ENCODE measurements at places on chromosomes 11 and 22.

- no peak for DNase-seq
Observed at GRCh38 chr11:36091256-36091811, 147.5 kb downstream of the LDLRAD3 start.

GRCh38 chr11:57638005-57638781 lies 11.5 kb downstream of the YPEL4 start:
- DNase-seq: no peak

DNA sequence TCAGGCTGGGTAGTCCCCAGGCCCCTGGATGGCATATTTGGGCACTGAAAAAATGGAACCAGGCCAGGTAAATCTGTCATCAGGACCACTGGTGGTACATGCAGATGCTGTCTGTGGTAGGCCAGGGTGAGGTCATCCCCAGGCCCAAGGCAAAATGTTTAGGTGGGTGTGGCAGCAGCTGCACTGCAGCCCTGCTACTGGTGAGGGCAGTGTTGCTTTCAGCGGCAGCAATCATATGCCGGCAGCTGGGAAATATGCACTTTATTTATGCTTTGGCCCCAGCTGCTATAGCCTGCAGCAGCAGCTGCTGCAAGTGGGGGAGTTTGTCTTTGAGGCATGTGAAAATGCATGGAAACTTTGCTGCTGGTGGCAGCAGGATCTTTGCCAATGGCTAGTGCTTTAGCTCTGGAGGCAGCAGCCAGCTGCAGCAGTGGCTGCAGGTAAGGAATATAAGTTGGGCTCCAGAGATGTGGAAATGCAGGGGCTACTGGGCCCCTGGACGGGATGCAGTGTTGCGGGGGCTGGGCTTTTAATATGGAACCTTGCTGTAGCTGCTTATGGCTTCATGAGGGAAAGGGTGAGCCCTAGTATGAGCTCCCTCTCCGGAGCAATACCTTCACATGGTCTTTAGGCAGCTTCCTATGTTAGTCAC lies 365.7 kb upstream of the CADM1 start:
- DNase-seq: peak; percentile 74

DNA sequence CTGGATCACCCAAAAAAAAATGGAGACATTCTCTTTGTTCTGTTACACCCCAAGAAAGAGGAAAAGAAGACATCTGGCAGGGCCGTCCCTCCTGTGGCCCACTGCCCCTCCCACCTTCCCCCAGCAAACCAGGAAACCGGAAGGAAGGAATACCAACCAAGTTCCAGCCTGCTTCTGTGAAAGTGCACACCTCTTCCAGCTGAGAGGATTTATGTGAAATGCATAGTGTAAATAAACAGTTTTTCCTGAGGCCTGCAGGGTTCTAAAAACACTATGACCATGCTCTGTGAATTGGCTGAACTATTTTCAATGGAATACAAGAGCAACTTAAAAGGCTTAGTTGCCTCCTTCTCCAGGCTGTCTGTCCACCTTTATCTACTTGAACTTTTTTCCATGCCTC lies 50.0 kb upstream of the CHST1 start:
- DNase-seq: no peak

GRCh38 chr11:66886671-66887221 lies 29.9 kb downstream of the LRFN4 start:
- no peak for DNase-seq

DNA sequence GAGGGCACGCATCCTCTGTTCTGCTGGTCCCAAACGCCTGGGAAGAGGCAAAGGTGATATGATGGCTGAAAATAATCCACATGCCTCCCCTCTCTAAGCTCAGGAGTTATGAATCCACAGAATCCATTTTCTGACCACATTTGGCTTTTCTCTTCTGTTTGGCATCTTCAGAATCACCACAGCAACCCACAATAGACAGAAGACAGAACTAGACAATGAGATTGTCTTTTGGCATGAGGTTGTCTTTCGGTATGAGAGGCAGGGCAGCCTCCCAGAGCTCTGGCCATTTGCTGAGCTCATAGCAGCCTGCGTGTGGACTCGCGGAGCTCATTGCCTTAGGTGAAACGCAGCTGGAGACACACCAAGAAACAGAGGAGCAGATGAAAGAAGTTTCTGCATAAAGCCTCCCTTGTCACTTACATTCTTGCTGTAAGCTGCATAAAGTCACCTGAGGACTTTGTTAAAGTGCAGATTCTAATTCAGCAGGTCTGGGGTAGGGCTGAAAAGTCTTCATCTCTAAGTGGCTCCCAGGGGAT lies 868.0 kb downstream of the NTM start:
- no peak for DNase-seq

DNA sequence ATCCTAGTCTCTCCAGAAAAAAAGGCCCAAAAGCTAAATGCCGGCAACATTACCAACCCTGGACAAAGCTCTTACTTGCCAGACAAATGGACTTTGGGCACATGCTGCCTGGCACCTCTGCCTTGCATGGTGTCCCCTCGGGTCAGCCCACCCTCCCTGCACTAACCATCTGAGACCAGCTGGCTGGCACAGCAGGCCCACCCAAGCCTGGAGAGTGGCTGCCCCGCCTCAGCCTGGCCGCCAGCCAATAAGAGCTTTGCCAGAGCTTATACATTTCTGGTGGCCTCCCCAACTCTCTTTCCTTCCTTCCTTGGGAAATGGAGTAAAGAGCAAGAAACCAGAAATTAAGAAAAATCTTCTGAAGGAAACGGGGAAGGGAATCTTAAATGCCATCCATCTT lies 24.5 kb downstream of the MCHR1 start:
- no peak for DNase-seq

- no peak for DNase-seq
Observed at GRCh38 chr22:45644714-45645113, 26.9 kb upstream of the ATXN10 start.

DNA sequence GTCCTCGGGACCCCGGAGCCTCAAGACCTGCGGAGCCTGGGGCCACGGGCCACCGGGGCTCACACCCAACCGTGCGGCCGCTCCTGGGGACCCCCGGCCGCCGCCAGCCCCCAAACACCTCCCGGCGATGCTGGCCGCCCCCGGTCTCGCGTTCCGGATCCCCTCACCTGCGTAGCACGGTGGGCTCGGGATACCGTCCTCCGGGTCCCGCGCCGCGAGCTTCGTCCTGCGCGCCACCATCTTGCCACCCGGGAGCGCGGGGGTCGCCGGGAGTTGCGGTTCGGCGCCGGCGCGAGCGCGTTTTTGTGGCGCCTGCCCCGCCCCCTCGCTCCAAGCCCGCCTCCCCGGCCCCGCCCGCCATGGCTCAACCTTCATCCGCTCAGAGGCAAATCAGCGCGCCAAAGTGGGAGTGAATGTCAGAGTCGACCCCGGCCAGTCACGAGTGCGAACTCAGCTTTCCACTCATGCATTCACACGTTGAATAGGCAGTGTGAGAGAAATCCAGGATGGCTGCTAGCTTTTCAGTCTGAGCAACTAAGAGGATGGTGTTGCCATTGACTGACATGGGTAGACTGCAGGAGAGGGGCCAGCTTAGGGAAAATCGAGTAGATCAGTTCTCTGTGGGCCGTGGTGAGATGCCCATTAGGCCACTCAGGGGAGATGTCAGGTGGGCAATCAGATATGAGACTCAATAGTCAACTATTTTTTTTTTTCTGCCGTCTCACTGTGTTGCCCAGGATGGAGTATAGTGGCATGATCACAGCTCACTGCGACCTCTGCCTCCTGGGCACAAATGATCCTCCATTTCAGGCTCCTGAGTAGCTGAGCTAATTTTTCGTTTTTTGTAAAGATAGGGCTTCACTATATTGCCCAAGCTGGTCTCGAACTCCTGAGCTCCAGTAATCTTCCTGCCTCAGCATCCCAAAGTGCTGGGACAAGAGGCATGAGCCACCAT lies 28.3 kb downstream of the SERHL2 start:
- peak; percentile 87 for DNase-seq

DNA sequence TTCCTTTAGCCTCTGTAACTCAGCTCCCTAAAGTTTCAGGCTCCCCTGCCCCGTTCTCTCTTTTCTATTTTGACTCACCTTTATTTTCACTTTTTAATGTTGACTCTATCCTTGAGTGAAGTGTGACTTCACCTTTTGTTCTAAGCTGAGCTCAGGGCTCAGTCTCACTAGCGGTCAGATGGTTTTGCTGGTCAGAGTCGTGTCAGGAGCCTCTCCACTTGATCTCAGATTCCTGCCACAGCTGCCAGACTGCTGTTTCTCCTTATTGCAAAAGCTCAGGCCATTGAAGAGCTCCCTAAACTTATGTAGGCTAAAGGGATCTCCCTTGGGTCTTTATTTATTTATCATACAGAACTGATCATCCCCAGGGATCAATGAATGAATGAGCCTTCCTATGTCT lies 13.7 kb upstream of the POU2AF2 start:
- DNase-seq: no peak

- no peak for DNase-seq
Observed at GRCh38 chr11:12668166-12668565, 6.1 kb upstream of the TEAD1 start.

GRCh38 chr11:111526501-111526900 lies 11.9 kb downstream of the HOATZ start:
- no peak for DNase-seq

Measured in NAMALWA (cell line).